Esophagus (tissue), 2 donors: ENCODE measurements at places on chromosomes 16 and 17. TPM values are rescaled to one million over a fixed set of nuclear protein-coding genes. Genes with fewer than 3 reads are reported as not detected.

The RARA gene
- polyA plus RNA-seq, result 5.2 TPM

The KCTD11 gene
- 39.3 TPM for polyA plus RNA-seq

The ZNF423 gene
- 0.53 TPM for polyA plus RNA-seq

The EVI2A gene
- 2.6 TPM for polyA plus RNA-seq

The SLC16A13 gene
- polyA plus RNA-seq, result 4.8 TPM

The NPIPB13 gene
- polyA plus RNA-seq, result 2.6 TPM
